Posterior cingulate gyrus (tissue), 11 donors: ENCODE measurements at places on chromosomes 12 and 14.

DNA sequence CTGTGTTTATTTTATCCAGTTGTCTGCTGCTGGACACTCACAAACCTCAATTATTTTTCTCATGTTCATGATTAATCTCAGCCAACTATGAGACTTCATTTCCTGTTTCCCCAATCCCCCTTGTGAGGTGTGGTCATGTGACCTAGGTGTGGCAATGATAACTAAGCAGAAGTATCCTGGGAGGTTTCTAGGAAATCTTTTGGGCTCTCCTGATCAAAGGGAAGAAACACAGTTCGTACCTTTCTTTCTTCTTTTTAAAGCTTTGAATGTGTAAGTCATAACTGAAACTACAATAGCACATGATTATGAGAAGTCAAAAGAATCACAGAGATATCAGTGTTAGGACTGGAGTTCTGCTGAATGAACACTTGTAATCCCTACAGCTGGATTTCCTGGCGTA is 34.4 kb upstream of the MANSC4 start:
- no peak for DNase-seq

GRCh38 chr12:68279227-68280054 is 26.0 kb upstream of the IL22 start:
- DNase-seq, result no peak

DNA sequence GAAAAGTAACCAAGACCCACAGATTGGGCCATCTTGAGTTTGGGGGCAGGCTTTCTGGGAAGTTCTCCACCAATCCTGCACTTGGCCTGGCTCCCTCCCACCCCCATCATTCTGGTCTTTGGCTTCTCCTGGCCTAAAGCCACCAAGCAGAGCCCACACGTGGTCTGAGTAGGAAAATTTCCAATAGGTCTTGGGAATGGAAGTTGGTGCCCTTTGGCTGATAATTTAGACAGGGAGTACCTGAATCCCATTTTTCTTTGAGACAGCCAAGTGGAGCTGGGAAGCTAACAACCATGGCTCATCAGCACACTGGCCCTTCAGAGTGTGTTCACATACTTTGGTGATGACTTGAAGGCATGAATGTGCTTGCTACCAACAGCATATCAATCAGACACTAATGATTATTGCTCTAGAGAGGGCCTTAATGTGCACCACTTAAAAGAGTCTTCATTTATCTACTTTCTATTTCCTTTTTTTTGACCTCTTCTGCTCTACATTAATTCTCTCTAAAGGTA is 156.0 kb downstream of the EGLN3 start:
- DNase-seq, result no peak

DNA sequence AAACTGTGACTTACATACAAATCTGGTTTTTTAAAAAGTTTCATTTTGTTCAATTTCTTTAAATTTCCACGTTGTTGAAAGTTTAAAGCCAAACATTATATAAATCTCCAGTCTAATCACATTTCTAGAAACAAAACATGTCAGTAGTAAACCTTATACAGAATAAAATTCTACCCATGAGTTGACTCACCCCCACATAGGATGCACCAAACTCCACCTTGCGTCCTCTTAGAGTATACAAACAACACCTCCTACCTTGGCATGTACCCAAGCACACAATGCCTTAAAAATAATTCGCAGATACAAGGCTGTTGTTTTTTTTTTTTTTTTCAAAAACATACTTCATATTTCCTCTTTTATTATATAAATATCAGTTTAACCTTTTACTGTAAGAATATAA is 3.3 kb downstream of the FBXL14 start:
- DNase-seq, result no peak
